ENCODE measurements at places on chromosomes 7 and 10.

DNA sequence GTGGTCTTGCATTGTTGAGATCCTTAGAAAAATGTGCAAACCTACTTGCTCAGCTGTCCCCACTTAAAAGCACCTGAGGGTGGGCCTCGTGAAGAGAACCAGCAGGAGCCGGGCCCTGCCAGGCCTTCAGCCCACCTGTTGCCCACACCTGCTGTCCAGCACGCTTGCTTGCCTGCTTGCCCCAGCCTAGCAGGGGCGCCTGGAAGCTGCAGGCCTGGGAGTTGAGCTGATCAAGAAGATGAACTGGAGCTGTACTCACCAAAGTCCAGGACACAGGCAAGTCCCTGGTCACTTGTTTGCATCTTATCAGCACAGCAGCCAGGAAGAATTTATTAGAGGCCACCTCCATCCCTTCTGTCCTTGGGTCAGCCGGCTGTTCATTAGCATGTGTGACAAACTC, 23.2 kb downstream of the CYP26A1 start:
- no peak for DNase-seq

GRCh38 chr10:71394926-71395562, 1.7 kb upstream of the CDH23 start:
- no peak for DNase-seq

DNA sequence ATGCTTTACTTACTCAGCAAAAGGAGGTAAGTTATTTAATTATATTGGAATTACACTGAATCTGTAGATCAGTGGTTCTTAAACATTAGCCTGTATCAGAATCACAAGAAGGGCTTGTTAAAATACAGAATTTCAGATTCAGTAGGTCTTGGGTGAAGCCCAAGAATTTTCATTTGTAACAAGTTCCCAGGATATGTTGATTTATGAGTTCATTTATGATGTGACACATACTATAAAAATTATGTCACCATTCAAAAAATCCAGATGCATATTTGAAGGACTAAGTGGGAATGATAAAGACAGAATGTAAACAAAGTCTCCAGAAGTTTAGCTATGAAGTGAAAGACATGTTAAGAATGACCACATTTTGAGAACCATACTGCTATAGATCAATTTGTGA, 52.3 kb downstream of the HECTD2 start:
- DNase-seq: no peak

DNA sequence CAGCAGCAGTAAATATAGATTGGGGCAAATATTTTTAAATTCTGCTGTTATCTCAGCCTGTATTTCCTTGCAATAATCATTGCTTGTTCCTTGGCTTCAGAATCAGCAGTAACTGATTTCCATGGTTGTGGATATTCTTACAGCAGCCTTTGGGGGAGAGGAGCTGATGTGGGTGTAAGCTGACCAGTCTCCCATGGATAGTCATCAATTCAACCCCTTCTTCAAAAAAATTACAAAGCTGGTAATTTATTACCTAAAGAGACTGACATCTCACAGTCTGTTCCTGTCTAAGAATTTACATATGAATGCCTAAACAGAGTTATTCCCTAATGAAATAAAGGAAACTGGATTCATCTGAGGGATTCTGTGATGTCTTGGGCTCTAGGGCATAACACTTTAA, 103.1 kb upstream of the CABCOCO1 start:
- DNase-seq: no peak

DNA sequence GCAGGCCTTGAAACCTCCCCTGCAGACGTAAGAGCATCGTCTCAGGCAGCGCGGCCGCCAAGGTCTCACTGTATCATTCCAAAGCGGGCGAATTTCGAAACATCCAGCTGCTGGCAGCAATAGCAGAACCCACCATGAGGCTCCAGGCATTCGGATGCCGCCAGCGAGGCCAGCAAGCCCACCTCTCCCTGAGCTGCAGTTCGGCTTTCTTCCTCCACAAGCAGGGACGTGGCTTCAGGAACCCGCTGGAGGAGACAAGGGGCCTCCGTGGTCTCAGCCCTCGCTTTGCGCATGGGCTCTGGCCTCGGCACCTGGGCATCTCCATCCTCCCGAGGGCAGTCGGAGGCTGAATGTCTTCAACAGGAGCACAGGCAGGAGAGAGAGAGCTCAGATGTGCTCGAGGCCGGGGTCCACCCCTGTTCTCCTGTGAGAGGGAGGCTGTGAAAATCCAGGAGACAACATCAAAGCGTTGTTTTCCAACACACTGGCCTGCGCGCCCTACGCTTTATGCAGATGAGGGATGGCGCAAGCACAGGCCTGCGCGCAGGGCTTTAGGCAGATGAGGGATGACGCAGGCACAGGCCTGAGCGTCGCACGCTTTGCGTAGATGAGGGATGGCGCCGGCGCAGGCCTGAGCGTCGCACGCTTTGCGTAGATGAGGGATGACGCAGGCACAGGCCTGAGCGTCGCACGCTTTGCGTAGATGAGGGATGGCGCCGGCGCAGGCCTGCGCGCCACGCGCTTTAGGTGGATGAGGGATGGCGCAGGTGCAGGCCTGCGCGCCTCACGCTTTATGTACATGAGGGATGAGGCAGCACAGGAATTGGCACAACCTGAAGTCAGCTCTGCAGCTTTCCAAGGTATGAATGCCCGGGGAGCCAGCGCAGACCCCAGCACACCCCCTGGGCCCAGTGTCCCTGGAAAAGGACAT, 103.2 kb downstream of the WDR37 start:
- DNase-seq: peak; percentile 70

GRCh38 chr7:15845461-15845860, 159.0 kb upstream of the MEOX2 start:
- no peak for DNase-seq

DNA sequence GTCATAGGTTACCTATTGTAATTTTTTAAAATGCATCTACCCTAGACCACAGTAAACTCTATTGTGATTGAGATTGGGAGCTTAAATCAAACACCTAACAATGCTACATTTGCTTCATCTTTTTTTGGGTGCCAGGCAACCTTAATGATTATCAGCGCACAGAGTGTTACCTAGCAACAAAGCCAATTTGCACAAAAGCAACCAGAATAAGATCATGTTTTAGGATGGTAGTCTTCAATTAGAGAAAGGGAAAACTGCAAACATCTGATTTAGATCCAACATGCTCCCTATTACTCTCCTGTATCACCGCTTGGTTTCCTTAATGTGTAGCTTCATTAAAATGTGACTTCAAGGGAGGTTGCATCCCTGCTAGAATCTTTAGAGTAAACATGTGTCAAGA, 226.9 kb downstream of the ABCA13 start:
- no peak for DNase-seq

DNA sequence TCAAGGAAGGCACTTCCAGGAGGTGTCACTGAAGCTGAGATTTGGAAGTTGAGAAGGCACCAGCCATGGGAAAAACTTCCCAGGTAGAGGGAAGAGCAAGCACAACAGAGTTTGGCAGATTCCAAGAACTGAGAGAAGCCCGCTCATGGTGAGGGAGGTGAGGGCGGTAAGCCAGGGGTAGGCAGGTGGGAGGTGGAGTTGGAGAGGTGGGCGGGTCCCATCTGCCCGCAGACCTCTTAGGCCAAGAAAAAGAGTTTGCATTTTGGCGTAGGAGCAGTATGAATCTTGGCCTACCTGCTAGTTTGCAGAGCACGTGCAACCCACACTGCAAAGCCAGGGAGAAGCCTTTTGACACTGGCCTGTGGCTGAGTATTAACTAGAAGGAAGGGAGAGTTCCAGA, 18.8 kb downstream of the FRMPD2 start:
- DNase-seq: no peak

GRCh38 chr7:157870644-157871290, 534.0 kb downstream of the DNAJB6 start:
- DNase-seq: no peak

- DNase-seq: no peak
Measured at GRCh38 chr10:118246332-118247295, 95.5 kb downstream of the FAM204A start.

GRCh38 chr10:44961230-44961571, 1.6 kb downstream of the RASSF4 start:
- no peak for DNase-seq

- no peak for DNase-seq
Measured at GRCh38 chr10:110686949-110687348, 42.8 kb downstream of the RBM20 start.

- no peak for DNase-seq
Measured at GRCh38 chr10:29646960-29647461, 12.2 kb upstream of the SVIL start.
